GM20000 (cell line): ENCODE measurements at places on chromosomes 7 and 10.

DNA sequence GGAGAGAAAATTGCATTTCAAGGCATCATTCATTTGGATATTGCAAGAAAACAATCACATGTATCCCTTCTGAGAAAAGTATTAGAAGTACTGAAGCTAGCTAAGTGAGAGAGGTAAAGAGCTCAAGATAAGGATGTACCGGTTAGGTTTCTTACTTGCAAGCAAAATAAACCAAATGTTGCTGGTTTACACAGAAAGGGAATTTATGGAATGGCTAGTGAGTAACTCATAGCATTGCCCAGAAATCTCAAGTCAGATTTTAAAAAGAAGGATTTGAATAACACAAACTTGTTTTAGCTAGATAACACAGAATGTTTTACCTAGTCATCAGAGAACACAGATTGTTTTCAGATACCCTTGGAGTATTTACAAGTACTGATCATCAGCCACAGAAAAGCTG lies 30.6 kb downstream of the KLHL7 start:
- no peak for DNase-seq

GRCh38 chr10:14486777-14487487 lies 156.2 kb upstream of the FRMD4A start:
- DNase-seq: no peak

DNA sequence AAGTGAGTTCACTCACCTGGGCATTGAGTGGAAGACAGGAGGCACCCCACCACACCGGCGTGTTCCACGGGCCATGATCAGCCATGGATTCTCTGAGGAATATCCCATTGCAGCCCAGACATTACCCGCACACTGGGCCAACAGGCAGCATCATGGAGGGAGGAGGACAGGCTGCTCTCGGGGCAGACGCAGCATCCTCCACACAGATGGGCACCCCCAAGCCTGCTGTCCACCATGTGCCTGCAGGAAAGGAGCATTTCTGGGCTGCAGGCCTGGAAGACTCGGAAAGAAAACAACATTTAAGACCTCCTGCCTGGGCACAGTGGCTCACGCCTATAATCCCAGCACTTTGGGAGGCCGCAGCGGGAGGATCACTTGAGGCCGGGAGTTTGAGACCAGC lies 71.0 kb upstream of the SH2B2 start:
- no peak for DNase-seq

DNA sequence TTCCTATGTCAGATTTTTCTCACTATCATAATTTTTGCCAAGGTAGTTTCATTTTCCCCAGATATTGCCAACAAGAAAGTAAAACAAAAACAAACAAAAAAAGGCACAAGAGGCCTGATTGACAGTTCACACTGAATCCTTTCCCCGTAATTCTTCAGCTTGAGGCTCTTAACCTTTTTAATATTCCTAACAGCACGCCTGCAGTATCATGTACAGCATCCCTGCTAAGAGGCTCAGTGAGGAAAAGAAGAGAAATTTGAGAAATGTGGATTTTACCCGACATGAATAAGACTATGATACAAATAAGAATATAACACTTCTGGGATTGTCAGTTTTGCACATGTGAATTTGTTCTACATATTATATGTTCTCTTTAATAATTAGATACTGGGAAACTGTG lies 182.4 kb upstream of the CDK1 start:
- no peak for DNase-seq

- DNase-seq: no peak
Measured at GRCh38 chr7:13991791-13992595, 2.5 kb upstream of the ETV1 start.
